ENCODE measurements at places on chromosomes 1 and 21. TPM values are rescaled to one million over a fixed set of nuclear protein-coding genes. Genes with fewer than 3 reads are reported as not detected.

The CFHR4 gene
- total RNA-seq: not detected

DNA sequence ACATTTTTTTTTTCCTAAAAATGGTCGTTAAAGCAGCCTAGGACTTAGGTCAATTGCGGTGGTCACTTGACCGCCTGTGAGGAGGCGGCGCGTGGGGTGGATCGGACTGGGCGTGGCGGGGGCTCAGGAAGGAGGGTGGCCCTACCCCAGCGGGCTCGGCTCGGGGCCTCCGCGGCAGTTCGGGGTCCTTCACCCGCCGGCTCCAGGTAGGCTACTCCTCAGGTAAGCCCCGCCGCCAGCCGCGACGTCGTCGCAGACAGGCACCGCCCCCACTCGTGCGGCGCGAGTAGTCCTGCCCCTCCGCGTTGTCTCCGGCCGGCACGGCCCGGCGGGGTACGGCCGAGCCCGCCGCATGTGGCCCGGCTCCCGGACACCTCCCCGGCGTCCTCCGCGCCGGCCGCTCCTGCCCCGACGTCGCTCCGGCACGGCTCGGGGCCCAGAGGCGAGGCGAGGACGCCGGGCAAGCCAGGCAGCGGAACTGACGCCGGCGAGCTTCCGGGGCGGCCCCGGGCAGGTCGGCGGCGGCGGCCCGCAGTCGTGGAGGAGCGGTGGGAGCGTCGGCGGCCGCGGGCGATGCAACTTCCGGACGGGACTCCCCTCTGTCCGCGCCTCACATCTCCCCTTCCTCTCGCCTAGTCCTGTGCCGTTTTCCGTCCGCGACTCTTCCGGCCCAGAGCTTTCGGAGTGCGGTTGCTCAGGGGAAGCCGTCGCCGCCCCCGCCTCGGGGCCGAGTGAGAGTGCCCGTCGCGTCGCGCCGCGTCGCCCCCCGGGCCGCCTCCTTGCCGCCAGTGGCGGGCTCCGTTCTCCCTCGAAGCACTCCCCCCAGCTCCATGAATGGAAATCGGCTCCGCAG is at the start of gene AGO3:
Gene AGO3 (plus strand): TSS at position 513 of the 853 bp plus-strand sequence. CDS start 322 bp downstream, at position 835.
- DNase-seq: peak; percentile 83

The HSD11B1 gene
- total RNA-seq: 6.5 TPM

- DNase-seq: no peak
These were observed 60.3 kb upstream of the LRRC8D start for GRCh38 chr1:89760496-89760895.

DNA sequence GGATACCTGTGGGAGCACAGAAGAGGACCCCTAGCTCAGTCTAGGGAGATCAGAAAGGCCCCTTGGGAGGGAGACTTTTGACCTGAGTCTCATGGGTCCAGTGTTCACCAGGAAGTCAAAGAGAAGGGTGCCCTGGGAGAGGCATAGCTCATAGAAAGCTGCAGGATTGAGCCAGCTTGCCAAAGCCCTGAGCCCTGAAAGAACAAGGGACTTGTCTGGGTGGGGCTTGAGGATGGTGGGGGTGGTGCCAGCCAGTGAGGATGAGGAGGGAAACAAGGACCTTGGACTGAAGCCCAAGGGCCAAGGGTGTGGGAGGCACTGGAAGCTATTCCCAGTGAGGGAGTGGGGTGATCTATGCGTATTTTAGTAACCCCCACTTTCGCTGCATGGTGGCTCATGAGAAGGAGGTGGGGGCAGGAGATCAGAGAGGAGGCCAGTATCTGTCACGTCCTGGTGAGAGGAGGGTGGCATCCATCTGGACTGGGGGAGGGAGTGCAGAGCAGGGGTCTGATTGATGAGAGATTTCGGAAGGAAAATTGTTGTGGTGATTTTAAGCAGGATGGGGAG is 28.4 kb downstream of the DMBX1 start:
- no peak for DNase-seq

- DNase-seq: no peak
These were observed 44.8 kb downstream of the LHX9 start for GRCh38 chr1:197961933-197962332.
